ENCODE measurements at places on chromosomes 7 and 10.

DNA sequence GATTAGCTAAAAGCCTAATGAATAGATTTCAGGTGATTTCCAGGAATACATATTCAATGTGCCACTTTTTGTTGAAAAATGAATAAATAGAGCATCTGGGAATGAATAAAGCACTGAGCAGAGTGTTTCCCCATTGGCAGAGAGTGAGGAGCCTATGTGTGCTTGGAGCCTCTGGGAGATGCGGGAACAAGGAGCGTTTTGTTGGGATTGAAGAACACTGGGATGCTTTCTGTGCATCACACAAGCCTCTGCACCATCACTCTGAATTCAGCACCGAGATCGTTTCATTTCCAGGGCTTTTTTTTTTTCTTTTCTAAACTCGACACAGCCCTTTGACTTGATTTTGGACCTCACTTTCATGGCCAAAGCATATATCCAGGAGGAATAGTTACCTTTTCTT lies 111.4 kb downstream of the BAMBI start:
- no peak for DNase-seq

DNA sequence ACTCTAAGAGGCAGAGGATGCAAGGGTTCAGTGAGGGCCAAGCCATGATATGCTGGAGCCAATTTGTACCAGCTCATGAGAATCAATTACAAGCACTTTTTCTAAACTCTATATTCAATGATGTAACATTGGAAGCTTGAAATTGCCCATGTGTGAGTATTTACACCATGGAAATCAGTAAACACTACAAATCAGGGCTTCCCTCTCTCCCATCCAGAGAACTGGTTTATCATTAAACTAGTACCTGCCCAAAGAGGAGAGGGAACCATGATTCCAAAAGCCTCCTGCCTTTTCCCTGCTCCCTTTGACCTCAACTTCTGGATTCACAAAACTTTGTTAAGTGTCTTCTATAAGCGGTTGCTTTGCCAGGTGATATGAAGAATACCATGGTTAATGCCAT lies 52.5 kb upstream of the BICC1 start:
- DNase-seq = no peak

- no peak for DNase-seq
These were observed 15.5 kb downstream of the WDR86 start for GRCh38 chr7:151394076-151395035.

DNA sequence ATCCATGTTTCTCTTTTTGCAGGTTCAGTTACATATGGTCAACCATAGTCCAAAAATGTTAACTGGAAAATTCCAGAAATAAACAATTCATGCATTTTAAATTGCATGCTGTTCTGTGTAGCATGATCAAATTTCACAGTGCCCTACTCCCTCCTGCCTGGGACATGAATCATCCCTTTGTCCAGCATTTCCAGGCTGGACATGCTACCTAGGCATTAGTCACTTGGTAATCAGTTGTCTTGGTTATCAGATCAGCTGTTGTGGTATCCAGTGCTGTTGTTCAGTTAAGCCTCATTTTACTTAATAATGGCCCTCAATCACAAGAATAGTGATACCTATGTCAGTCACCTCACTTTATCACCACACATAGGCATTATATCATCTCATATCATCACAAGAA lies 7.3 kb upstream of the PNLIP start:
- peak; percentile 19 for DNase-seq

DNA sequence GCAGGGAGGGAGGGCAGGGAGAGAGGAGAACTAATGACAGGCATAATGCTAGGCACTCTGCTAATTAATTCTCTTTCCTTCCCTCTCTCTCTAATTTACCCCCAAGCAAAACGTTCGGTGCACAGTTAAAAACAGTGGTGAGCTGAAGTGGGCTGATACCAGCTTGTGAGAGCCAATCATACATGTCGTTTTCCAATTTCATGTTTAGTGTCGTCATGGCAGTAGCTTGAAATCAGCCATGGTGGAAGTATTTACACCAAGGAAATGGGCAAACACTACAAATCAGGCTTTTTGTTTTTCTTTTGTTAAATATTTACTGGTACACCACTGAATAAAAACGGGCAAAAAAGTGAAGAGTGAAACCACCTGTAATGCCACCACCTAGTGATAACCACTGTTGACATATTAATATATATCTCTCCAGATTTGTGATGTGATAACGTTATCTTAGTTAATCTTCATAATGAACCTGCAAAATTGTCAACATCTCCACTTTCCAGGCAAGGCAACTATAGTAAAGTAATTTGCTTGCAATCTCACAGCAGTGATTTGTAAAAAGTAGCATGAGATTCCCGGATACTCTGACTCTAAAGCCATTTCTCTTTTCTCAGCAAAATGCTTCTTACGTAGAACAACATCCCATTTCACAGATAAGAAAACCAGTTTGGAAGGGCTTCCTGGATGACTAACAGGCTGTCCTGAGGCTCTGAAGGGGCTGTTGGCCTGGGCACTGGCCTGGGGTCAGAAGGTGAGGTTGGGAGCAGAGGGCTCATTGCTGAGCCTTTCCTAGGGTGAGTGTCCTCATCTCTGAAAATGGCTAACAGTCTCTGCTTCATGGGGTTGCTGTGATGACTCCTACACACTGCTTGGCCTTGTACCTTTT lies 83.7 kb downstream of the ATXN7L1 start:
- DNase-seq = no peak
